ENCODE measurements at places on chromosomes 12 and 14.

- DNase-seq = no peak
Observed at GRCh38 chr14:56133547-56133946, 15.3 kb downstream of the PELI2 start.

- DNase-seq = no peak
Observed at GRCh38 chr12:24172031-24172772, 222.7 kb upstream of the SOX5 start.

DNA sequence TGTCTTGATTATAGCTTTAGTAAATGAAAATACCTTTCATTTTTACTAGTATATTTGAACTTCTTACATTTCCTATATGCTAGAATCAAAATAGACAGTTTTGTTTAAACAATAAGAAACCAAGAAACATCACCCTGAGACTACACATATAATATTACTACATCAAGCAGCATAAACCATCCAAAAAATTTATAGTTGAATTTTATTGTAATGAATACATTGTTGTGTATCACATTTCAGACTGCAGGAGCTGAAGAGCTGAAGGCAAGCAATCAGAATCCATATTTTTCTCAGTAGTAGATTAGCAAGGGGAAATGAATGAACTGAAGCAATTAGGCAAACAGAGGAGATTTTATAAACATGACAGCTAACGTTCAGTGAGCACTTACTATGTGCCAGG, 379.2 kb downstream of the BTG1 start:
- DNase-seq = no peak

- DNase-seq = no peak
Observed at GRCh38 chr14:56357428-56357827, 222.2 kb upstream of the TMEM260 start.

GRCh38 chr14:72715850-72716228, 178.1 kb downstream of the DPF3 start:
- DNase-seq = no peak

- DNase-seq = no peak
Observed at GRCh38 chr12:91877456-91878235, 268.0 kb downstream of the BTG1 start.

DNA sequence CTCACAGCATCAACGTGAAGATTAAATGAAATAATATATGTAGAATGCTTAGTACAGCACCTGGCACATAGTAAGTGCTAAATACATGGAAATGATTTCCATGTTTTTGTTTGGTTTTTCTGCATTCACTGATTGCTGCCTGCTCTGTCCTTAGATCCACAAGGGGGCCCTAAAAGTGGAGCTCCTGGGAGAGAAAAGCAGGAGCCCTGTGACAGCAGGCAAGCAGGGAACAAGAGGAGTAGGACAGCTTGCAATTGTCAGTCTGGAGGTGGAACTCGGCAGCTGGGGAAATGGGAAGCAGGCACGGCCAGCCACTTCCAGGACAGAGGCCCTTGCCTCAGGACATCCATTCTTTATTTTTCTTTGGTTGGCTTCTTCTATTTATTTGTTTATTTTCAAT, 292.9 kb downstream of the BMP4 start:
- peak; percentile 2 for DNase-seq

DNA sequence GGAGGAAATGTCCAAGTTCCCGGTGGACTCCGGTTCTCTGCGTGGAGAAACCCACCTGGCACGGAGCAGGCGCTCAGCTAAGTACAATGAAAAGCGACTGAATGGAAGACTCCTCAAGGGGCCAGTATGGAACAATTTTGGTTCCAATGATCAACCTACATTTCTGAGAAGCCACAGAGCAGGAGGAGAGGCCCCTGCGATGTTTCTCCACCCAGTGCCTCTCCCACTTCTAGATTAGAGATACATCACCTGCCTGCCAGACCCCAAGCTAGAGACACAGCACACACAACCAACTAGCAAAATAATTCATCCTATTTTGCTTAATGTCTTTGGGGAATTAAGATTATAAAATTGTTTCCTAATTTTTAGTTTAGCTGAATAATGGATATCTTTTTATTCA, 38.8 kb downstream of the ATG14 start:
- DNase-seq = no peak

DNA sequence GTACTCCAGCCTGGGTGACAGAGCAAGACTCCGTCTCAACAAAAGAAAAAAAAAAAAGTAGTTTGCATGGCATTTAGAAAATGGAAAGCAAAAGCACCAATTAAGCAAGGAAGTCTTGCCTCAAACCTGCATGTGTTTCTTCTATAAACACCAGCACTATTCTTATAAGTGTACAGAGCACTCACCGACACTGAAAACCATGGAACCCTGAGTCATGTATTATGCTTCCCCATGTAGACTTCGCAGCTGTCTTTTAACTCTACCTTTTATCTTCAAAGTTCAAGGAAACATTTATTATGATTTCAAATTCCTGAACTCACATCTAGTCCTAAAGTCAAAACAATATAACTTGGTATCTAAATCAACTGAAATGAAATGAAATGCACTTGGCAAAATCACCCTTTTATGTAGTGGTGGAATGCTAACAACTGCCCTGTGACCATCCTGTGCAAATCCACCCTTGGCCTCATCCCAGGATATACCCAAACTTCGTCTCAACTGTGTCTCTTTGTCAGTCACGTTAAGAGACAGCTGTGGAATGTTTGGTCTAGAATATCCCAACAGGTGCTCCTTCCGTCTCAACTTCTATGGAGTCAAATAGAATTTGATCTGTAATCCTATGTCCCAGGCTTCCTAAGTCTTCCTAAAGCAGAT, 4.8 kb downstream of the BCAT1 start:
- DNase-seq = no peak

GRCh38 chr12:32671930-32672780, 6.9 kb upstream of the DNM1L start:
- DNase-seq = peak; percentile 65

- peak; percentile 18 for DNase-seq
Observed at GRCh38 chr12:18383203-18383602, 121.9 kb downstream of the PIK3C2G start.

- no peak for DNase-seq
Observed at GRCh38 chr12:63955831-63956666, 111.5 kb downstream of the SRGAP1 start.

GRCh38 chr14:59483819-59484638, at the start of the genes JKAMP and L3HYPDH:
Gene JKAMP (plus strand): TSS chr14:59484517. CDS start chr14:59484590, 73 bp downstream.
Gene L3HYPDH (minus strand): TSS chr14:59484408. CDS start chr14:59484316, 92 bp downstream.
- DNase-seq = peak; percentile 95

- DNase-seq = peak; percentile 53
Observed at GRCh38 chr12:80648881-80649280, 58.6 kb upstream of the MYF6 start.

- no peak for DNase-seq
Observed at GRCh38 chr12:113472191-113473121, 785 bp upstream of the LHX5 start.

DNA sequence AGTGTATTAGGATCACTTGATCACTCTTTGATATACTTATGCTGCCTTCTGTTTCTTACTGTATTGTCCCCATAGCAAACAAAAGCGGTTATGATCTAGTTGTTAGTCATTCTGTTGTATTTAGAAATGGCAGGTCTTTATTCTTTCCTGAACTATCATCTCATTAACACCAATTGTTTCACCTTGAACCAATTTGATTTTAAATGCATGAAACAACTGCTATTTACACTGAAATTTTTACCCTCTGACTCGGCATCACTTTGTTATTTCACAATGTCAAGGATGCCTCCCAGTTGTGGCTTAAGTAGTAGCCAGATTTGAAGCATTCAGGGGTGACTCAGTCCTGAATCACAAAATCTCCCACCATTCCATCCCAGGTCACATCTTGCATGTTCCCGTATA, 303.5 kb downstream of the EGLN3 start:
- peak; percentile 69 for DNase-seq

Data from RKO (cell line).